Mammary microvascular endothelial cell (primary cell): ENCODE measurements at places on chromosomes 3 and 15. TPM values are rescaled to one million over a fixed set of nuclear protein-coding genes. Genes with fewer than 3 reads are reported as not detected.

Gene RTP3
- not detected in 2 replicates for total RNA-seq

Gene CYP1A2
- total RNA-seq = not detected in 2 replicates

Gene SPINK8
- not detected in 2 replicates for total RNA-seq

Gene CCR9
- total RNA-seq = not detected in 2 replicates

Gene CCR2
- total RNA-seq = not detected in 2 replicates
